ENCODE measurements at places on chromosomes 12 and 14.
A peak's percentile ranks its signal among the peaks of the same experiment; 100 is the strongest.

DNA sequence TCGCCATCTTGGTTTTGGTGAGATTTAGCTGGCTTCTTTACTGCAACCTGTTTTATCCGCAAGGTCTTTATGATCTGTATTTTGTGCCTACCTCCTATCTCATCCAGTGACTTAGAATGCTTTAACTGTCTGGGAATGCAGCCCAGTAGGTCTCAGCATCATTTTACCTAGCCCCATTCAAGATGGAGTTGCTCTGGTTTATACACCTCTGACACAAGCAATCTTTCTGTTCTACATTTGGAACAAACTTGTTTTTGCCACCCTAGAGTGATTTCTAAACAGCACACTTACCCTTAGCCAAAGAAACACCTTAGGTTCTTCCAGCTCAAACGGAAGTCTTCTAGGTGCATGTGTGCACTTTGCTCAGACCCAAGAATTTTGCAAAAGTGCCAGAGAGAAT is 122.3 kb downstream of the CCDC60 start:
- DNase-seq = no peak

- no peak for DNase-seq
These were observed 105.5 kb downstream of the SYT1 start for GRCh38 chr12:78970041-78970440.

DNA sequence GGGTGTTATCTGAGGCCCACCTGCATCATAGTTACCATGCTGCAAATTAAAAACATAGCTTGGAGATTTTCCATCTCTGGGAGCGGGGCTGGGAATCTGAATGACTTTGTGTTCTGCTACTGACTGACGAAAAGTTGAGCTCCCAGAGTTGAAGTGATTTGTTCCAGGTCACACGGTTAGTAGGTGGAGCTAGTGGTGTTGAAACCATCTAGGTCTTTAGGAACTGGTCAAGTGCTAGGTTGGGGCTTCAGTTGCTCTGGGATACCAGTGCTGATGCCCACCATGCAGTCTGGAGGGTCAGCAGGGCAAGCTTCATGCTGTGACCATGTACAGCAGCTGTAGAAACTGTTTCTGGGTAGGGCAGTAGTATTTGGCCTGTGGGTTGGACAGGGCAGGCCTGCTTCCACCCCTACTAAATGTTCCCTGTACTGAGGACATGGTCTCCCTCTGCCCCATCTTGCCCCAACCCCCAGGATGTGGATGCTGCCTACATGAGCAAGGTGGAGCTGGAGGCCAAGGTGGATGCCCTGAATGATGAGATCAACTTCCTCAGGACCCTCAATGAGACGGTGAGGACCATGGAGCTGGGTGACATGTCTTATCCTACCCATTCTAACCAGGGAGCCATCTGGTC is 5.3 kb downstream of the KRT7 start:
- DNase-seq = no peak

- peak; percentile 2 for DNase-seq
These were observed 131.6 kb downstream of the PPFIA2 start for GRCh38 chr12:81627336-81628189.

DNA sequence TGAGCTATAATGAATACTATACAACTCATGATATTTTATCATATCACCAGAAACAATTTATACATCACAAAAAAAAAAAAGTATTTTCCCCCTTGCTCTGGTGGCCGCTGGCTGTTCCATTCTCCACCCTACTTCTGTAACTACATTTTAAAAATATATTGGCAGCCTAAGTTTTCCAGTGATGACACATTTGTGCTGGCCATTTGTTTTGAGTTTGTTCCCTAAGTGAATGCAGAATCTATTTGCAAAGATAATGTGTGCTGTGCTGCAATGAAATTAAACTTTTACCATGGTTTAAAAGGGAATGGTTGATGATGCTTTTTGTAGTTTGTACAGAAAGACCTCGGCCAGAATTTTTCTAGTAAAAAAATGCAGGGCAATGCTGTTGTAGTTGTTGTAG is 1092.8 kb downstream of the TMTC2 start:
- DNase-seq = no peak

DNA sequence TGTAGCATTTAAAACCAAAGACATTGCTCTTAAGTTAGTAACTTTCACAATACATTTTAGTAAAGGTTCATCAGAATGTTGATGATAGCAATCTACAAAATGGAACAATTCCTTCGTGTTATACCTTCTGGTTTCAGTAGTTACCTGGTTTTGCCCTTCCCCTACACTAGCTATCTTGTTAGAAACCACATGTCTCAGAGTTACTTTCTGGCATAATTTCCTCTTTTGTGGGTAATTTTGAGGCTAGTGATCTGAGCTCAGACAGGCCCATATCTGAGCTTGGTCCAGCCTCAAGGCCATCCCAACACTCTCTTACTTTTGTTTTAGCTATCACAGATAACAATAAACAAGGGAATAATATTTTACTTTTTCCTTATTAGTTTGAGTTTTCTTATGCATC is 196.9 kb downstream of the KITLG start:
- DNase-seq = no peak

DNA sequence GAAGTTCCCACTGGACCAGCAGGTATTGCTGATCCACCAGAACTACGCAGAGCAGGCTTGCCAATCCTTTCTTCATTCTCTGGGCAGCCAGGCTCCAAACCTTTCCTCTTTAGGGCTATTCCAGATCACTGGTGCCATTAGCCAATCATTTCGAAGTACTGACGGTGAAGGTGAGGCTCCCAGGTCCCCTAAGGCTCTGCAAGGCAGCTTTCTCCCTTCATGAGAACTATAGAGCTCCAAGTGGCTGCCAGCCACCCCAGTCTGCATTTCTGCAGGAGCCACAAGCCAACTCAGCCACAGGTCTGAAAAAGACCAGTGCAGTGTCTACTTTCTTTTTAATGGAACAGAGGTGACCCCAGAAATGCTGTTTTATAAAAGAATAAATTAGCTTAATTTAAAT is 48.7 kb downstream of the RAB35 start:
- no peak for DNase-seq

DNA sequence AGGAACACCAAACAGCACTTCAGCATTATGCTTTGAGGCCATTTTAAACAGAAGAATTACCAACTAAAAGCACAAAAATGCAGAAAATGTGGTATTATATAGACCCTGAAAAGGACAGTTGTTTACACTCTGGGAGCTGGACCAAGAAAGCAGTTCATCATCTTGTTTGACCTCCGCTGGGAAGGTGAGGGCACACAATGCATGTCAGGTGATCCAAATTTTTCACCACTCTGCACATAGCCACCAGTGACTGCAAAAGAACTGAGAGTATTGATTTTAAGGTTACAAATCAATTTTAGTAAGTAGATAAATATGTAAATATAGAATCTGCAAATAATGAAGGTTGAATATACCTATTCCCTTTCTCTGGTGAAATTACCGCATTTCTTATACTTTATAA is 119.6 kb downstream of the SLC16A7 start:
- DNase-seq = no peak

GRCh38 chr12:53788892-53789291 is 37.1 kb upstream of the CISTR start:
- no peak for DNase-seq

Data from fibroblast of skin of left biceps (primary cell).